ENCODE measurements at places on chromosomes 5 and 9.
A peak's percentile ranks its signal among the peaks of the same experiment; 100 is the strongest.

DNA sequence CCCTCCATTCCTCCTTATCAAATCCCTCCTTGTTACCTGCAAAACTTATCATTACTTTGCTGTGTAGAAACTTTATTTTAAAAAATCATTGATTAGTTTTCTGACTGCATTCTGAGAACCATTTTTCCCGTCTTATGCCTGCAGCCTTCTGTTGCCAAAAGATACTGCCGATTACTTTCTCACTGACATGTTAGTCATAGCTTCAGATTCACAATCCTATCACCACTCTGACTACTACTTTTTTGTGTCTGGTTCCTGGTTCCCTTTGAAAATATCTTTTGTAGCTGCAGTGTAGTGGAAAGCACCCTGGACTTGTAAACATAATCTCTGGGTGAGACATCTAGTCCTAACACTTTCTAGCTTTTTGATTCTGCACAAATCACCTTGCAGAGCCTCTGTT is 71.7 kb downstream of the NR2F1 start:
- DNase-seq: no peak

DNA sequence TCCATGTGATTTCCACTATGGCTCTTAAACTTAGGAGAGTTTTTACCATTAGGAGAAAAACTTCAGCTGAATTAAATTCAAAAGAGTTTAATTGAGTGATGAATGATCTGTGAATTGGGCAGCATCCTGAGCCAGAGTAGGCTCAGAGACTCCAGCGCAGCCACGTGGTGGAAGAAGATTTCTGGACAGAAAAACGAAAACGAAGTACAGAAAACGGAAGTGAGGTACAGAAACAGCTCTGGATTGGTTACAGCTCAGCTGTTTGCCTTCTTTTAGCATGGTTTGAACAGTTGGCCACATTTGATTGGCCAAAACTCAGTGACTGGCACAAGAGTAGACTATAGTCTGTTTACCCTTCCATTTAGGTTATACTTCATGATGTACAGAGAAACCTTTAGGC is 69.2 kb upstream of the PLPP1 start:
- DNase-seq: no peak

DNA sequence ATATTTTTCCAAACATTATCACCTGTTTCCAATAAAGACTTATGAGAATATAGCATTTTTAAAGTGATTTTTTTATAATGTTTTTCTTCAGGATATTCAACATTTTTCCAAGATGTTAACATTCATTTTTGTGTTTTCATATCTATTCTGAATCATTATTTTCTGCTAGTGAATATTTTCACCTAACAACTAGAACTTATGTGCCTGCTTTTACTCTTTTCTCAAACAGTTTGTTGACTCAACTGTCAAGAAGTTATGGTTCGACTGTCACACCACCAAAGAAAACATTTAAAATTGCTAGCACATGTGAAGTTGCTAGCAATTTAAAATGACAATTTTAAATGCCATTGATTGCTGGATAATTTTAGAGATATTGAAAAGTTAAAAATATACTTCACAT is 343.3 kb upstream of the CDH9 start:
- DNase-seq: no peak

DNA sequence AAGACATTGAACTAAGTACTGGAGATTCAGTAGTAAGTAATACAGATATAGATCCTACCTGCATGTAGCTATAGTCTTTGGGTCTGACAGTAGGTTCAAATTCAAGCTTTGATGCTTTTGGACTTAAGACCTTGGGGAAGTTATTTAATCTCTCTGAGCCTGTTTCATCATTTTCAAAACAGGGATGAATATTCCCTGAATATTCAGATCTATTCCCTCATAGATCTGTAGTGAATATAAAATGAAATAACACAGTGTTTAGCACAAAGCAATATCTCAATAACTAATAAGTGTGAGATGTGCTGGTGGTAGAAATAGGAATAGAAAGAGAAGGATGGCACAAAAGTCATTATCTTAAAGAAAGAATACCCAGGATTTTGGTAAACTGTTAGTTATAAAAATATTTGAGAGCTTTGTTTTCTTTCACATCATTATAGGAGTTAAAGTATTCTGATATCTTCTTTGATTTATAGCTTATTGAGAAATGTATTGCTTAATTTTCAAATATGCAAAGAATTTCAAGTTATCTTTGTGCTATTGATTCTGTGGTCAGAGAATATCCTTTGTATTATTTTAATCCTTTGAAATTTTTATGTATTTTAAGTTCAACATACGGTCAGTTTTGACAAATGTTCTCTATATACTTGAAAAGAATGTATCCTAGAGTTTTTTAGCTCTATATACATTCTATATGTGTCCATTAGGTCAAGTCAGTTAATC is 11.4 kb upstream of the RANBP3L start:
- DNase-seq: no peak

GRCh38 chr5:158152136-158152535 is 293.2 kb upstream of the CLINT1 start:
- DNase-seq: no peak

- DNase-seq: no peak
These were observed 196.5 kb downstream of the SNX18 start for GRCh38 chr5:54713923-54714581.

DNA sequence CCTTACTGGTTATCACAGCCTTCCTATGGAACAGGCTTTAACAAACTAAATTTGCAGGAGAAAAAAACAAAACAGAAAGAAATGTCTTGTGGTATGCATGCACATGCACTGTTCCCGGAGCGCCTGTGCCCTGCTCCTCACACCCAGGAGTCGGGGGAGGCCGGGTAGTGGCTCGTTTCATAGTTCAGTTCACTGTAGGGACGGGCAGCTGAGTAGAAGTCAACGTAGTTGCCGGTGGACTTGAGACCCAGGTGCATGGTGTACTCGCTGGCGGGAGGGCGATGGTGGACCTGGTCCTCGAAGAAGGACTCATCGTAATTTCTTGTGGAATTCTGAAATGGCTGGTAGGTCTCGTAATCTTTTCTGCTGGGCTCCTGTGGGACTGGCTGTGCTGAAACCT is 212.3 kb upstream of the DAP start:
- no peak for DNase-seq

DNA sequence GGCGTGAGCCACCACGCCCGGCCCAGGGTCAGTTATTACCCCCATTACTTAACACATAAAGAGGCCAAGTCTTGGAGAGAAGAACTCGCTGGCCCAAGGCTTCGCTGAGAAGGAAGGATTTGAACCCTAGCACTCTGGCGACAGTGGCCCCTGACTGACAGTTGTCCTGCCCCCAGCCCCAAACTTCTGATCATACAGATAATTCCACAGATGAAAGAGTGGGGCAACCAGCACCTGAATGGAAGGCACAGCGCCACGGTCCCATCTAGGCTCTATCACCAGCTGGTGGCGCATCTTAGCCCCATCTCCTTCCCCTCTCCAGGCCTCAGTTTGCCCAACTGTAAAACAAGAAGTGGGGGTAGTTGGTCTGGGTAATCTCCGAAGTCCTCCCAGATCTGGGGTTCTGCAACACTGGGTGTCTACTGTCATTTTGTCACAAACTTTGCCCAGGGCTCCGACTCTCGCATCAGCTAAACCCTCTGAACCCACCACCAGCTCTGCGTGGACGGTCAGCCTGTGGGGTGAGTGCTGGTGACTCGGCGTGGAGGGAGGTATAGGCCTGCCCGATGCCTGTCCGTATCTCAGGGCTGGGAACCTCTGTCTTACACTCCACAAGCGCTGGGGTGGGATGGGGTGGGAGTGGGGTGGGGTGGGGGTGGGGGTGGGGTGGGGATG is 209.3 kb downstream of the C9orf50 start:
- no peak for DNase-seq

DNA sequence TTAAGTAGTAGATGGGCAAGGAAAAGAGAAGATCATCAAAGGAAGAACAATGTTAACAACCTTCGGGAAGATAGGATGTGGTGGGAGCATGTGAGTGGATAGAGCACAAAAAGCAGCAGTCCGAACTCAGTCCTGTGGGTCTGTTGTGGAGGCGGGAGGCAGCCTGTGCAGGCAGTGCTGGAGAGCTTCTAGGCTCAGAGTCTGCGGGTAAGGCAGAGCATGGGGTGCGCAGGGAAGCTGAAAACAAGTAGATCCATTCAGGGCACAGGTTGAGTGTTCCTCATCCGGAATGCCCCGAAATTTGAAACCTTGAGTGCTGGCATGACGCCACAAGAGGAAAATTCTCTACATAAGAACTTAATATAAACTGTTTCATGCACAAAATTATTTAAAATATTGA is 84.9 kb downstream of the PPIC start:
- no peak for DNase-seq

DNA sequence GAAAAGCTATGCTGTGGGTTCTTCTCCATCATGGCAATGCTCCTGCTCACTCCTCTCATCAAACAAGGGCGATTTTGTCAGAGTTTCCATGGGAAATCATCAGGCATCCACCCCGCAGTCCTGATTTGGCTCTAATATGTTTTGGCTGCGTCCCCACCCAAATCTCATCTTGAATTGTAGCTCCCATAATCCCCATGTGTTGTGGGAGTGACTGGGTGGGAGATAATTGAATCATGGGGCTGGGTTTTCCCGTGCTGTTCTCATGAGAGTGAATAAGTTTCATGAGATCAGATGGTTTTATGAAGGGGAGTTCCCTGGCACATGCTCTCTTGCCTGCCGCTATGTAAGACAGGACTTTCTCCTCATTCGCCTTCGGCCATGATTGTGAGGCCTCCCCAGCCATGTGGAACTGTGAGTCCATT is 163.8 kb downstream of the GADD45G start:
- no peak for DNase-seq

GRCh38 chr5:178347956-178348355 is 115.4 kb upstream of the PHYKPL start:
- DNase-seq: no peak

GRCh38 chr5:9405196-9405754 is 140.6 kb downstream of the SEMA5A start:
- DNase-seq: no peak

GRCh38 chr9:13990331-13990730 is 323.6 kb downstream of the NFIB start:
- no peak for DNase-seq

DNA sequence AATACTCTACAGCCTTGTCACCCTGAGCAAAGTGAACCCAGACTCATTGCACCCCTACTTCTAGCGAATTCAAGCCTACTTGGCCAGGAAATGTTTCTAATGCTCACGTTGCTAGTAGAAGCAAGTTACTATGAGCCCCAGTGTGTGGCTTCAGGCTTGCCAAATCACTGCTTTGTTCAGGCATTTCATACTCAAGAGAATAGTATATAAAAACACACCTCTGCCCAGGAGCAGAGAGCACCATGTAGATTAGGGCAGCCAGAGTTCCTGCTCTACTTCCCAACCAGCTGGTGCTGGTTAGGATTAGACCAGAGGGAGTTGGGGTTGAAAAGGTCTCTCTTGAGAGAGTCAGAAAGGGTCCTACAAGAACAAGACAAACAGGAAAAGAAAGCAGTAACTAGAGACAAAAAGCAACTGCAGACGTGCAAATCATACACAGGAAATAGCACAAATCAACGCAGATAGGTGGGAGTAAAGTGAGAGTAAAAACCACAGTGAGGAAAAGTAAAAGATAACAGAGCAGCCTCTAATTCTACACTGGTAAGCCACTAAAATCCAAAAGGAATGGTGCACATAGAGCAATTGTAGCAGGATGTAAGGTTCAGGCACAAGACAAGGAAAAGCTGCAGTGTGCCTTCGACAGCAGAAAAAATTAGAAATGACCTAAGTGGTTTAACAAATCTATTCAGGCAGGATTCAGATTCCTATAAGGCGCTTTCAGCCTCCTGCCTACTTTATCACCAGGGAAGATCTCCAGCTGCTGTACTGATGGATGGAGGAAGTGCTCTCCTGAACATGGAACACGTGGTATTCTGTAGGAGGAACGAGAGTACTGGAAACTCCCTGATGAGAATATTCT is 49.6 kb upstream of the KIF2A start:
- peak; percentile 34 for DNase-seq

DNA sequence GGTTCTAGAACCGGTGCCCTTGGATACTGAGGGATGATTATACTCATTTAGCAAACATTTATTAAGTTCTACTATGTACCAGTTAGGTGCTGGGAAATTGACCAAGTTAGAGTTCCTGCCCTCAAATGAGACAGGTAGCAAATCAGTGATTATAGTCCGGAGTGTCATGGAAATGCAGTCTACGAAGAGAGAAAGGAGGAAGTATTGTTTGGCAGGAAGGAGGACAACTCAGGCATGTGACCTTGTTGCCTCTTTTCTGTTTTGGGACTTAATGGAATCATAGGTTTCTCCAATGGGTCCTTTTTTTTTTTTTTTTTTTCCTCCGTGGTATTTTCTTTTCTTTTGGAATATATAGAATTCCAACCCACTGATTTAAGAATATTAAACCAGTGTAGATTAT is 28.0 kb downstream of the OSTF1 start:
- no peak for DNase-seq

DNA sequence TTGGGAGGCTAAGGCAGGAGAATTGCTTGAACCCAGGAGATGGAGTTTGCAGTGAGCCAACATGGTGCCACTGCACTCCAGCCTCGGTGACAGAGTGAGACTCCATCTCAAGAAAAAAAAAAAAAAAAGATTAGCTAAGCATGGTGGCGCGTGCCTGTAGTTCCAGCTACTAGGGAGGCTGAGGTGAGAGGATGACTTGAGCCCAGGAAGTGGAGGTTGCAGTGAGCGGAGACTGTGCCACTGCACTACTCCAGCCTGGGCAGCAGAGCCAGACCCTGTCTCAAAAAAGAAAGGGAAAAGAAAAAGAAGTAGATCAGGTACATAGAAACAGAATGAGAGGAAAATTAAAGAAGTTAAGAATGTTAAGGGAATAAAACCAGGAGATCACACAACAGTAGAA is 927.1 kb upstream of the DMAC1 start:
- no peak for DNase-seq

GRCh38 chr9:13719446-13719845 is 440.0 kb upstream of the MPDZ start:
- no peak for DNase-seq

GRCh38 chr9:136051453-136051836 is 43.6 kb downstream of the NACC2 start:
- no peak for DNase-seq

DNA sequence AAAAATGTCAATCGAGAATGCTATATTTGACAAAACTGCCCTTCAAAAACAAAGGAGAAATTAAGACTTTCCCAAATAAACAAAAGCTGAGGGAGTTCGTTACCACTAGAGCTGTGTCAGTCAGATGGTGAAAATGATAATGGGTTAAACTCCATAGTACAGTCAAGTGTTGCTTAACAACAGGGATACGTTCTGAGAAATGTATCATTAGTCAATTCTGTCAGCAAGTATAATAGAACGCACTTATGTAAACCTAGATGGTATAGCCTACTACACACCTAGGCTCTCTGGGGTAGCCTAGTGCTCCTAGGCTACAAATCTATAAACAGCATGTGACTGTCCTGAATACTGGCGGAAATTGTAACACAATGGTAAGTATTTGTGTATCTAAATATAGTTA is 138.7 kb downstream of the DRD1 start:
- no peak for DNase-seq

DNA sequence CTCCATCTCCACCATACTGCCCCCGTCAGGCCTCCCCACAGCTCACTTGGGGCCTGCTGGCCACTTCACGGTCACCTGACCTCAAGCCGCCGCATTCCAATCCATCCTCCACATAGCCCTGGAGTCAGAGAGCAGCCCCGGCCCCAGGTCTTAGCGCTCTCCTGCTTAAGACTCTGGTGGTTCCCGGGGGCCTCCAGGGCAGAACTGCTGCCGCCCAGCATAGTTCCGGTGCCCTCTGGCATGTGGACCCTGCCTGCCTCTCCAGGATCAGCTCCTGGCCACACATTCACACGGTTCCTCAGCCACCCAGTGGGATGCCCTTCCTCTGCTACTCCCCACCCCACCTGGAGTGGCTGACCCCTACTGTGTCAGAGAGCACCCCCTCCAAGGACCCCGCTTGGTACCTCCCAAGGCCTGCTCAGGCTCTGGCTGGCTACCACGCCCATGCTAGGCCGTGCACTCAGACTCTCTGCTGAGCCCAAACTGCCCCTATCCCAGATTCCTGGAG is 8.7 kb downstream of the PHYKPL start:
- no peak for DNase-seq
